ENCODE measurements at places on chromosomes 16 and 17.

DNA sequence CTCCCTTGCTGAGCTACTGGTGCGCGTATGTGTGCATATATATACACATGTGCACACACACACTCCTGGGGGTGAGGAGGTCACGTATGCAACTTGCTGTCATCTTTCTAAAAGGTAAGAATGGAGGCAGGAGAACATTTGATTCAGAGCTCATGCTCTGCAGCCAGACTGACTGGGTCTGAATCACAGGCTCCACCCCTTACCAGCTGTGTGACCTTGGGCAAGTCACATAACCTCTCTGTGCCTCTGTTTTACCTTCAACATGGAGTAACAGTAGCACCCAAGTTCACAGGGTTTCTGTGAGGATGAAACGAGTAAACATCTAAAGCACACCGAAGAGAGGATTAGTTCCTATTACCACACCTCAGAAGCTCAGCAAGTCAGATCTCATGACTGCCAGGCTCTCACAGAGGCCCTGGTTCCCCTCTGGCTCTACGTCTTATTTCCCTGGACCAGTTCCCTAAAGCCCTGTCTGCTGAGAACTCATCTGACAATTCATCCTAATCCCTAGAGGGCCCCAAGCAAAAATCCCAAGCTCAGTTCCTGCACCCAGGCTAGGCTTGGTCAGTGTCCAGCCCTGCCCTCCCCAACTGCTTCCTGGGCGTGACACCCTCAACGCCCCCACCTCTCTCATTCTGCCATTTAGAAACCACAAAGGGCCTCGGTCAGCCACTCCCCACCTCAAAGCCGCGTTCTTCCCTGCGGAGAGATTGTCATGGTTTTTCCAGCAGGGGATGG lies 28.7 kb downstream of the ABR start:
- no peak for DNase-seq

GRCh38 chr17:75124041-75124818 lies 7.3 kb downstream of the NT5C start:
- DNase-seq: no peak

- peak; percentile 85 for DNase-seq
These were observed 333 bp upstream of the NOG start for GRCh38 chr17:56593086-56593645.

GRCh38 chr17:67633751-67634211 lies 84.0 kb upstream of the NOL11 start:
- DNase-seq: no peak

DNA sequence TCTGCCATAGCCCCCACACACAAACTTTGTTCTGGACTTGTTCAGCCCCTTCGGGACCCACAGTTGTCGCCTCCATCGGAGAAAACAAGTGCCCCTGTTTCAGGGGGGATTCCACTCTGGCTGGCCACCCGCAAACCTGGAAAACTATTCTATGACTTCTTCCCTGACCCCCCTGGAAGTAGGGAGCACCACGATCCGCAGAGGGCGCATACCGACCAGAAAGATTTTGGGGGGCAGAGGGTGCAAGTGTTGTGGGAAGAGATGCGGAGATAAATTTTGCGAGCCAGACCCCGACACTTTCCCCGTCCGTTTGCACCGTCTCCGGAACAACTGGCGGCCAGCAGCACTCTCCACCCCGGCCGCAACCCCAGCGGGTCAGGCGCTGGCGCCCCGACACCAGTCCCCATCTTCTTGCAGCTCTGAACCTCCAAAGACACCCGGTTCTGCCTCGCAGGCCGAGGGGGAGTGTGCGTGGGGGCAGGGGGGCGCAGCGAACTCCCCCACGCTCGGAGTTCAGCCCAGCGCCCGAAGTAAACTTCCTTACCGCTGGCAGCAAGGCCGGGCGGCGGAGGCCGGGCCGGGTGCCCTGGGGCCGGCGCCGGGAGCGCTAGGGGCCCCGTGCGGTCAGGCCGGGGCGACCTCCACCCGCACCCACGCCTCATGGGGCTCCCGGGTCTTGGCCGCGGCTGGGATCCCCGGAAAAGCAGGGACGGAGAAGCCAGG lies 744 bp downstream of the SALL1 start:
- DNase-seq: no peak

DNA sequence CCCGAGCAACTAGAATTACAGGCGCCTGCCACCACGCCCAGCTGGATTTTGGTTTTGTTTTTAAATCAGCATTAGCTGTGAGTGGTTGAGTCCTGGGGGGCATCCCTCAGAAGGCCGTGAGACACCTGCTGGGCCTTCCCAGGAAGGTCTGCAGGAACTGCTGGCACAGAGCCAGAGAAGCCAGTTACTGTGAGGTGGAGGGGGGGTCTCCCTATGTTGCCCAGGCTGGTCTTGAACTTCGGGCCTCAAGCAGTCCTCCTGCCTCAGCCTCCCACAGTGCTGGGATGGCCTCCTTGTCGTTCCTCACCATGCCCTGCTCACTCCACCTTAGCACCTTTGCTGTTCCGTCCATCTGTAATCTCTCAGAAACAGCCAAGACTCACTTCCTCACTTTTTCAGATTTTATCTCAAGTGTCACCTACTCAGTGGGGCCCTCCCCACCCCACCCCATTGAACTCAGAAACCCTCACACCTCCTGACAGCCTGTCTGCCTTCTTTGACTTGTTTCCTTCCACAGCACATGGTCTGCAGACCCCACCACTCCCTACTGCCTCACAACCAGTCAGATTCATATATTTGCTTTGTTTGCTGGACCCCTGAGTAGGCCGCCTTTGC lies 62.3 kb downstream of the WSB1 start:
- DNase-seq: no peak

- DNase-seq: no peak
These were observed 11.0 kb downstream of the GPRC5C start for GRCh38 chr17:74442670-74443515.

GRCh38 chr16:2992383-2993081 lies 12.3 kb upstream of the PKMYT1 start:
- no peak for DNase-seq

DNA sequence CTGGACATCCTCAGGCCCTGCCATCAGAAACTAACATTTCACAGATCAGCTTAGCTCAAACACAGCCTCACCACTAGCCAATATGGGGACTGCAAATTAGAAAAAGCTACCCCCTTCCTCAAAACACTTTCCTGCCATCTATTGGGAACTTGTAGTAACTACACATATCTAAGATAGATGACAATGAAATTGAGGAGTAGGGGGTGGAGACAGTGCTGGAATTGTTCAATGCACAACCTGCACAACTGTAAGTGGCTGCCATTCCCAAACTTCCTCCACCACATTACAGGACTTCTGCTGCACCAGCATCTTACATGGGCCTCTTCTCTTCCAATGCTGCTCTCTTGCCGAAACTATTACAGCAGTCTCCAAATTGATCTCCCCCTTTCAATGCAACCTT lies 21.9 kb downstream of the AIPL1 start:
- peak; percentile 36 for DNase-seq

DNA sequence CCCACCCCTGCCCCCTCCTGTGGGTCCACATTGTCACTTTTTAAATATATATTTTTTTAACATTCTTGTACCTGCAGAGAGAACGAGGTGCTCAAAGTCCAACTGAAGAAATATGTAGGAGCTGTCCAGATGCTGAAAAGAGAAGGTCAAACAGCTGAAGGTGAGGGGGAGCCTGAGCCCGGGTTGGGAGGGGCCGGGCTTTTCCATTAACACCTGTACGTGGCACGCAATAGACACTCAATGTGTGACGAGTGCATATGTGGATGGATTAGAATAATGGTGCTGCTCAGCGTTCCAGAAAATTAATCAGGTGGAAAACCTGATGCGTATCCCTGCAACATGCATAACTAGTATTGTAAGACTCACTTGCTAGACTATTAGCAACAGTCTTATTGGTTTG lies 223.0 kb downstream of the SNX29 start:
- no peak for DNase-seq

DNA sequence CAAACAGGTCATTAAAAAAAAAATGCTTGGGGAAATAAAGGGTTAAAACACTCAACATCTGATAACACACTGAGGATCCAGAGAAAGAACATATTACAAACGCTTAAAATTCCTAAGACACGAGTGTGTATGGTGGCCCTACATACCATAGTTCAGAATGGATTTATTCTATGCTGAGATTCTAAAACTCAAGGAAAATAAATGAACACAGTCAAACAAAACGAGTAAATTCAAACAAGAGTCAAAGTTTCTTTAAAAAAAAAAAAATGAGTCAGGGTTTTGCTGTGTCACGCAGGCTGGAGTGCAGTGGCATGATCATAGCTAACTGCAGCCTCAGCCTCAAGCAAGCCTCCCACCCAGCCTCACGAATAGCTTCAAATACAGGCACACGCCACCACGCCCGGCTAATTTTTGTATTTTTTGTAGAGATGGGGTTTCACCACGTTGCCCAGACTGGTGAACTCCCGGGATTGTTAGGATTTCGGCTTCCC lies 17.4 kb downstream of the CRK start:
- no peak for DNase-seq

DNA sequence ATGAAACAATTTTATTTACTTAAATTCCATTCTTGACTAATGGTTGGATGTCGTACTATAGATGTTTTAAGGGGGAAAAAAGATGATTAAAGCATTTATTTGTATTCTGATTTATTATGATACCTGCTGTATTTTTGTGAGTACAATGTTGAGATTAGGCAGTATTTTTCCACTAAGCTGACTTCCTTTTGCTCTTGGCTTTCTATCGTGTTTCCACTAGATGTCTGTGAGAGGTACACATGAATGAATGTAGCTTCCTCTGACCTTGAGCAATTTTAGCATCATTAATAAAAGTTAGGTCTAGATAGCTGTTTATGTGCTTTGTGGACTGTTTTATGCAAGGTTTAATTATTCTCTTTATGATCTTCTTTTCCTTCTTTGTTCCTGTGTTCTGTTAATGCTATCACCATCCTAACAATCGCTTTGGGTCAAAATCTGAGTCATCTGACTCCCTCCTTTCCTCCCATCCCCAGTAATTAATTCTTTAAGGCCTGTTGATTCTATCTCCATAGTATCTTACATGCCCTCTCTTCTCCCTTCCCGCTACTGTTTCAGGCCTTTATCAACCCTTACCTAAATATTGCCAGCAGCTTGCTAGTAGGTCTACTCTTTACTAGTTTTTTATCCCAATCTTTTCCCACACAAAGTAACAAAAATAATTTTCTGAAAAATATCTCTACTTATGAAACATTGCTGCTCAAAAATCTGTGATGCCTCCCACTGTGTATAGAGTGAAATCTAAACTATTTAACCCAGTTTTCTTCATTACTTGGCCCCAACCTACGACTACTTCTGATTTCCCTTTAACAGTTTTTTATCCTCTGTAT lies 76.0 kb downstream of the VMP1 start:
- no peak for DNase-seq

DNA sequence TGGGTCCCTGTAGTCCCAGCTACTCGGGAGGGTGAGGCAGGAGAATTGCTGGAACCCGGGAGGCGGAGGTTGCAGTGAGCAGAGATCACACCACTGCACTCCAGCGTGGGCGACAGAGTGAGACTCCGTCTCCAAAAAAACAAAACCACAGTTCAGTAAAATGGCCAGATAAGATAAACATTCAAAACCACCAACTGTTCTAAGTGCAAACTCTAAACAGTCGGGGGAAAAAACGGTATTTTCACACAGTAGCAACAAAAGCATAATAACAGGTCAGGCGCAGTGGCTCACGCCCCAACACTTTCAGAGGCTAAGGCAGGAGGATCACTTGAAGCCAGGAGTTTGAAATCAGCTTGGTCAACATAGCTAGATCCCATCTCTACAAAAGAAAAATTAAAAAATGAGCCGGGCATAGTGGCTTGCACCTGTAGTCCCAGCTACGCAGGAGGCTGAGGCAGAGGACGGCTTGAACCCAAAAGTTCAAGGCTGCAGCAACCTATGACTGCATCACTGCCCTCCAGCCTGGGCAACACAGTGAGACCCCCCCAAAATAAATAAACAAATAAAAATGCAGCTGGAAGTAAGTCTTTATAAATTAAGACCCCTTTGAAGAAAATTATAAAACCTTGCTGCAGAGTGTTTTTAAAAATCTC lies 10.8 kb upstream of the HASPIN start:
- no peak for DNase-seq

DNA sequence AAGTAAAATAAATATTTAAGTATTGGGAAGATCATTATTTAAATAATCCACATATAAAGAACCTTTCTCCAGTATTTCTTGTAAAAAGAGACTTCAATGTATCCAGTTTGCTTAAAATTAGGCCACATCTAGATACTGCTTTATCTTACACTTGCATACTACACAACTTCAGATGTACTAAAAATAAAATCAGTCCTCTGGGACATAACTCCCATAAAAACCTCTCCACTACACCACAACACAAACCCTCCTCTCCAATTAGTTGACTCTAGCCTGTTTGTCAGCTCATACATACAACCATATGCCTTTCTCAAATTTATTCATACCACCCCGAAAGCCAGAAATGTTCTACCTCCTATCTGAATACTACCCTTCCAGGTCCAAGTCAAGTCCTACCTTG lies 21.6 kb downstream of the SPOP start:
- DNase-seq: no peak

GRCh38 chr17:21209511-21210175 lies 4.3 kb downstream of the TMEM11 start:
- no peak for DNase-seq

DNA sequence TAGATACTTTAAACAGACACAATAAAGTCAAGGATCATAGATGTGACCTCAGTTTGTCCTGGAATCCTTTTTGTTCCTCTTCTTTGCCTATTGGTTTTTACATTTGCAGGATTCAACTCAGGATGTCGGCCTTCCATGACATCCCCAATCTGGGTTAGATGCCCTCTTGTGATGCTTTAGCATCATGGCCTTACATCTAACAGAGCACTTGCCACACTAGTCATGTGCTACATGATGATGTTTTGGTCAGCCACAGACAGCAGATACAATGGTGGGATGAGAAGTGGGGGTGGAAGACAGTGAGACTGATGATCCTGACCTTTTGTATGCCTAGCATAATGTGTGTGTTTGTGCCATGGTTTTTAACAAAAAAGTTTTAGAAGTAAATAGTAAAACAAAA lies 1.8 kb upstream of the SYNRG start:
- no peak for DNase-seq

DNA sequence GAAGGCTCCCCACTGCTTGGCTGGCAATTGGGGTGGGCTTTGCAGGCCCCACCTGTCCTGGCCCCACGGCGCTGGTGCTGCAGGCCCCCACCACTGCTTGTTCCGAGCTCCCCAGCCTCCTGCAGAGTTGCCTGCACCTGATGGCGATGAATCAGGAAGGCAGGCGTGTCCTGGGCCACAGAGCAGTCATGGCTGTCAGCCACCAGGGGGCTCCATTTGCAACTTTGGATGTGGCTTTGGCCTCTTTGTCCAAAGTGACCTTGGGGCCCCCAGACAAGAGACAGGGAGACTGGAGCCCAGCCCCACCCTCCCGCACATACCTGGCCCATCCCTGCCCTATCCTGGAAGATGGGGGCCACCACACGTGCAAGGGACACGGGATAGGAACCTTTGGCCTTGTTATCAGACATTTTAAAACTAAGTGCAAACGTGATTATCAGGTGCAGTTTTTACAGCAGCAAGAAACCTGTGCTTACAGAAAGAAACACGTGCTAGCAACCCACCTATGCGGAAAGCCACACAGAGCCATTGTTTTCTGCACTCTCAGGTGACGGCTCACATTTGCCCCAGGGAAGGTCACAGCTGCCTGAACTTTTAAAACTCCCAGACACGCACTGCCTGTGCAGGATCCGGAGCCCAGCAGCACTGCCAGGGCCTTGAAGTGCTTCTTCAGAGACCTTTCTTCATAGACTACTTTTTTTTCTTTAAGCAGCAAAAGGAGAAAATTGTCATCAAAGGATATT lies at the start of gene DNASE1:
Gene DNASE1, plus strand, starts transcription at position 443 of the 743 bp plus-strand sequence. CDS start 683 bp downstream, outside the sequence.
- peak; percentile 78 for DNase-seq

All from D341Med (cell line).